Stimulated activated CD4-positive, alpha-beta T cell treated with anti-CD3 and anti-CD28 coated beads, Interleukin-4, amount 100 ng/mL, for 4 hours (primary cell): ENCODE measurements at places on chromosomes 16 and 17.

DNA sequence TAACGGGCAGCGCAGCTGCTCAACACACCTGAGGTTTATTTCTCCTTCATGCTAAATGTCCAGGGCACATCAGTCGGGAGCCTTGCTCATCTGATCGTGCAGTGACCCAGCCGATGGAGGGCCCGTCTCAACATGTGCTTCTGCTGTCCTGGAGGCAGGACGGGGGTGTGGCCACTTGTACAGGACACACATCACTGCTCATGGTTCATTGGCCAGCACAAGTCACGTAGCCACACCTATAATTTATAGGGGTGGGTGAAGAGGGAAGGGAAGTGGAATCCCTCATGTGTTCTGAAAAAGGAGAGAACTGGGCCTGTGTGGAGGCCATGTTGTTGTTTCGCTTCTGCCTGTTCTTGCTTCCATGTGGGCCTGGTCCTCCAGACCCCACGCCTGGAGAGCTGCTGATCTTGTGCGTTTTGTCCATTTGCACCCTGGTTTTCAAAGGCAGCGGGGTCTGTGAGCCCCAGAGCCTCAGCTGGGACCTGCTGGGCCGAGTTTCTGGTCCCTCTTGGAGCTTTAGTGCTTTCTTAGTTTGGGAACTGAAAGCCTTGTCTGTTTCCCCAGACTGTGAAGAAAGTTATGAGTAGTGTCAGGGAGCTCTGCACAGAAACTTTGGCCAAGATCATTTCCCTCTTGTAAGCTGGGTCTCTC, 60.5 kb downstream of the CMIP start:
- DNase-seq, result no peak

DNA sequence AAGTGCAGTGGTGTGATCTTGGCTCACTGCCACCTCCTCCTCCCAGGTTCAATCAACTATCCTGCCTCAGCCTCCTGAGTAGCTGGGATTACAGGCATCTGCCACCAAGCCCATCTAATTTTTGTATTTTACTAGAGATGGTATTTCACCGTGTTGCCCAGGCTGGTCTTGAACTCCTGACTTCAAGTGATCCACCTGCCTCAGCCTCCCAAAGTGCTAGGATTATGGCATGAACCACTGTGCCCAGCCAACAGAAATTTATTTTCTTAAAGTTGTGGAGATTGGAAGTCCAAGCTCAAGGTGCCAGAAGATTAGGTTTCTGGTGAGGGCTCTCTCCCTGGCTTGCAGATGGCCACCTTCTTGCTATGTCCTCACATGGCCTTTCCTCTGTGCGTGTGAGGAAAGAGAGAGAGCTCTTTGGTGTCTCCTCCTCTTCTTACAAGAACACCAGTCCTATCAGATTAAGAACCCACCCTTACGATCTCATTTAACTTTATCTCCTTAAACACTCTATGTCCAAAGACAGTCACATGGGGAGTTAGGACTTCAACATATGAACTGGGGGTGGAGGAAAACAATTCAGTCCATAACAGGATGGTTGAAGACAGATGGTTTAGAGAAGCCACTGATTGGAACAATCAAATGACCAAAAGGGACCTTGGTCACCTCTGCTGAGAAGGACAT, 31.8 kb downstream of the C16orf82 start:
- DNase-seq, result no peak

DNA sequence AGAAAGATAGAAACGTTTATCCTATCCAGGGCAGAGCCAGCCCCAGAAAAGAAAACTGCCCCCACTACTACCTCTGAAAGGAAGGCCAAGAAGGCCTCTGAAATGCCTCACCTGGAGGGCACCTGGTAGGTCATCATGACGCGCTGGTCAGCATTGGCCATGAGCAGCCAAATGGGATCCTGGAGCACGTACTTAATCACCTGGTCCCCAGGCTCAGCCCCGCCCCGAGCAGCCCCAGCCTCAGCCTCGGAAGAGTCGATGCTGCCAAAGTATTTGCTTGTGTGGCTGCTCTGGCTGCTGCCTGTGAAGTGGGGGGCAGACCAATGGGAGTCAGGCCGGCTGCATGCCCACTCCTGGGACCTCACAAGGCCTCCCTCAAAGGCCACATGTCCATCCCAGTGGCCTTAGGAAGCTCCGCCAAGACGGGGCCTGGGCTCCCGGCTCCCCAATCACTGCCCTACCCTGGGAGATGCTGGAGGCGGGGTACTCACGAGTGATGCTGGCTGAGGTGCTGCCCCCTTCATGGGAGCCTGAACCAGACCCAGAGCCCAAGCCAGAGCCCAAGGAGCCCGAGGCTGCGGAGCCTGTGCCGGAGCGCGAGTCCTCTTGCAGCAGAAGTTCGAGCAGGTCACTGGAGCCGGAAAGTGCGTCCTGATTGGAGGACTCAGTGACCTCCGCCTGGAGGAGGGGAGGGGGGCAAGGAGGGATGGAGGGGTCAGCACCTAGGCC, 9.9 kb downstream of the PER1 start:
- no peak for DNase-seq

GRCh38 chr16:61295311-61295710, 740.9 kb downstream of the CDH8 start:
- no peak for DNase-seq

DNA sequence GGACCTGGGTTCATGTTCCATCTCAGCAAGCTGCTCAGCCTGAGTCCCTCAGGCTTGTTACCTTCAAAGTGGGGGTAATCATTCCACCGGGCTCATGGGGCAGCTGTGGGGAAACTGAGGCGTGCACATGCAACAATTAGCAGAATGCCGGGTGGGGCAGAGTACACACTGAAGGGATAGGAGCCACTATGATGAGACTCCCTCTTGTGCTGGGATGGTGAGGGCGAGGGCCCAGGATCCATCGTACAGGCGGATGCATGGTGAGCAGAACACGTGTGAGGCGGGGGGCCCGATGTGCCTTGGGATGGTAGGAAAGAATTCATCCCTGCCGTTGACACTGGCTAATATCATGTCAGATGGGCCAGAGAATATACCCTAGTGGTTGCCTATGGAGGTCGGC, 25.5 kb upstream of the MAP3K14 start:
- no peak for DNase-seq

GRCh38 chr16:58836427-58836826, 102.3 kb upstream of the GOT2 start:
- no peak for DNase-seq

DNA sequence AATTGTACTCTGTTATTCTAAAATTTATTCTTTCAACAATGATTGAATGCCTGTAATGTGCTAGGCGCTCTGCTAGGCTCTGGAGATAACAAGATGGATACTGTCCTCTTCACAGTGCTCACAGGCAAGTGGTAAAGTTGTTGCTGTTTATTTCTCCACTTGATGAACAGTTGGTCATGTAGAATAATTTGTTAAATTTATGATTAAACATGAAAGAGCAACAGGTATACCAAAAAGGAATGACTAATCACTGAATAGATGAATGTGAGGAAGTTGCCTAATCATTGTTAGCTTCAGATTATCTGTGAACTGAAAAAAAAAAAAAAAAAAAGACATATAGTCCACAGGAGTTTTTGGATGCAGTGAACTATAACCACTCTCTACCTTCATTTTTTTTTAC, 62.3 kb downstream of the NFATC3 start:
- DNase-seq, result no peak

GRCh38 chr17:78343187-78343542, 16.7 kb downstream of the SOCS3 start:
- no peak for DNase-seq

DNA sequence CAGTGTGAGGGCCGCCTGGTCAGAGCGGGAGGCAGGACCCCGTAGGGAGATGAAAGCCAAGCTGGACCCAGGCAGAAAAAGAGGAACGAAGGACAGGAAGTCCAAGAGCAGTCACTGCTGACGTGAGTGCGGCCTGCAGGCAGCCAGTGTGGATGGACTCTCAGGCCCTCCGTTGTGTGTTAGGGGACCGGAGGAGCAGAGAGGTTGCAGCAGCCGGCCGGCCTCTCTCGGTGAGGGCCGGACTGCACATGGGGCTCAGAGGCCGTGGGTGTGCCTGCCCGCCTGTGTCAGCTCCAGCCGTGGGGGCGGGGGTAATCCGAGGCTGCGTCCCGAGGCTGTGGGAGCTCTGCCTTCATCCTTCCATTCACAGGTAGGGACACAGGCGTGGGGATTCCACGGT, 67.4 kb downstream of the JPH3 start:
- no peak for DNase-seq

GRCh38 chr16:15942931-15943690, 6.3 kb upstream of the ABCC1 start:
- no peak for DNase-seq

- DNase-seq, result no peak
Measured at GRCh38 chr16:83802135-83802534, 5.6 kb upstream of the HSBP1 start.

DNA sequence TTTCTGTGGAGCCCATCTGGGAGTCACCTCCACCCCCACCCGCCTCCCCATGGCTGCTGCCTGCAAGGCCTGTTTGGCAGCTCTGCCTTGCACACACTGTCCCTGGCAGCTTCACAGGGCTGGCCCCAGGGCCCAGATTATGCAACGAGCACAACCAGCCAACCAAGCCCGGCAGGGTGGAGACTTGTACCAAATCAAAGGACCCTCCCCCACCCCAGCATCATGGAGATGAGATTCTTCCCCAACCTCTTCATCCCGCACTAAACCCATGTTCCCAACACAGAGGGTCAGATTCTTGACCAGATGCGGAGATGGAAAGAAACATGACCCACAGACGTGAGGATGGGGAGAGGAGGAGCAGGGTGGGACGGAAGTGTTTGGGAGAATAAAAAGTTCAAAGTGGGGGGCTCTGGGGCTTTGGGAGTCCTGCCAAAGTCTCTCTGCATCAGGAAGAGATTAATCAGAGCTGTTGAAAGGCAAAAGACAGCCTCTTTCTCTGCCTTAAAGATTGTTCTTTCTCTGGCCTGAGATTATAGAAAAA, 3.8 kb downstream of the SMARCD2 start:
- no peak for DNase-seq

- peak; percentile 45 for DNase-seq
Measured at GRCh38 chr17:81239714-81240555, 817 bp downstream of the NDUFAF8 start.
